ENCODE measurements at places on chromosomes 12 and 14. TPM values are rescaled to one million over a fixed set of nuclear protein-coding genes. Genes with fewer than 3 reads are reported as not detected.

The NOVA1 gene
- total RNA-seq, result not detected

The DLK1 gene
- not detected for total RNA-seq

The PLEKHG3 gene
- 2.7 TPM for total RNA-seq

The C12orf56 gene
- total RNA-seq, result not detected

The TAS2R7 gene
- not detected for total RNA-seq

The CHGA gene
- not detected for total RNA-seq

The CACNA2D4 gene
- total RNA-seq, result 4.3 TPM

The E2F7 gene
- total RNA-seq, result 3.0 TPM
